CD4-positive, alpha-beta T cell treated with Interleukin-6 at 100 ng/mL for 8 hours (primary cell): ENCODE measurements at places on chromosomes 13 and 19.

DNA sequence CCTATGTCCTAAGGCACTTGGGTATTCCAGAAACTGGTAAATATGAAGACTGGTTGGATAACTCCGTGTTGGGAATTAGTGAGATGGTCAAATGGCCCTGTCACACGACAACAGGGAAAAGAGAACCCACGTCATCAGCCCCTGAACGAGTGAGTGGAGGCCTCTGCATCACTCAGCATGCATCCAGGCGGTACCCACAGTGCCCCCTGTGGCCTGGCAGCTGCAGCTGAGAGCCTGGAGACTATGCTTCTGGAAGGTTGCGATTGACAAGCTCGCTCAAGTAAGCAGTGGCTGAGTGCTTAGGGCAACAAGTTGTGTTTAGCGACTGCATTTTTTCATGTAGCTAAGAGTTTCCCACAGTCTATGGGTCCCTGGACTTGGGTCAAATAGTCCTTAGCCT, 55.9 kb downstream of the COL4A2 start:
- no peak for DNase-seq

GRCh38 chr13:34577051-34577450, 365.0 kb upstream of the NBEA start:
- no peak for DNase-seq

DNA sequence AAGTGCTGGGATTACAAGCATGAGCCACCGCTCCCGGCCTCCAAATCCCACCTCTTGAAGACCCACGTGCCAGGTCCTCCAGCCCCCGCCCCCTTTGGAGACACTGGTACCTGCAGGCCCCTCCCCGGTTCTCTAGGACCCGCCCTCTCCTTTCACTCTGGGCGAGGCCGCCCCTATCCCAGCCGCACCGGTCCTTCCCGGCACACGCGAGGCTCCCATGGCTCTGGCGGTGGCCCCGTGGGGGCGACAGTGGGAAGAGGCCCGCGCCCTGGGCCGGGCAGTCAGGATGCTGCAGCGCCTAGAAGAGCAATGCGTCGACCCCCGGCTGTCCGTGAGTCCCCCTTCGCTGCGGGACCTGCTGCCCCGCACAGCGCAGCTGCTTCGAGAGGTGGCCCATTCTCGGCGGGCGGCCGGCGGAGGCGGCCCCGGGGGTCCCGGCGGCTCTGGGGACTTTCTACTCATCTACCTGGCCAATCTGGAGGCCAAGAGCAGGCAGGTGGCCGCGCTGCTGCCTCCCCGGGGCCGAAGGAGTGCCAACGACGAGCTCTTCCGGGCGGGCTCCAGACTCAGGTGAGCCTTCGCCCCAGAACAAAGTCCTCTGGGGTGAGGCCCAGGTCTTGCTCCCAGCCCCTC, at the start of gene CBLC:
TSS of gene CBLC (plus strand) at position 176 of the 633 bp plus-strand sequence. CDS start at position 218, 42 bp downstream.
- no peak for DNase-seq

DNA sequence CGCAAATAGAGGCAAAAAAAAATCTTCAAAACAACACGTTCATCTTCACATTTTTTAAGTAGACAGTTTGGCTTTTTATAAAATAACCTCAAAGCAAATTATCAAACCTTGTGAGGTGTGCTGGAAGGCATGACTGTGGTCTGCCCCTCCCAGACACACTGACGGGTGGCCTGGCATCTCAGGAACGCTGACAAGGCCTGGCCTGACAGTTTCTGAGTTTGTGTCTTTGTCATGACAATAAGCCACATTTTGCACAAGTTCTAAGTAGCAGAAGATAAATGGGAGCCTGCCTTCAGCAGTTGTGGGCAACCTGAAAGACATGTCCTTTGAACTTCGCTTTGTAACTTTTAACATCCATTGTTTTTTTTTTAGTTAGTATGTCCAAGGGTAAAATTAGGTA, 38.5 kb downstream of the SOX21 start:
- DNase-seq = no peak

GRCh38 chr19:58183817-58184215, 955 bp downstream of the ZNF274 start:
- peak; percentile 40 for DNase-seq

GRCh38 chr13:44278166-44278565, 95.5 kb upstream of the SERP2 start:
- DNase-seq = peak; percentile 25

GRCh38 chr19:33699754-33700407, 78.1 kb downstream of the CHST8 start:
- no peak for DNase-seq

GRCh38 chr13:98632961-98633360, 56.1 kb upstream of the STK24 start:
- DNase-seq = no peak

- DNase-seq = no peak
These were observed 5.3 kb downstream of the ZIC5 start for GRCh38 chr13:99966064-99966805.

DNA sequence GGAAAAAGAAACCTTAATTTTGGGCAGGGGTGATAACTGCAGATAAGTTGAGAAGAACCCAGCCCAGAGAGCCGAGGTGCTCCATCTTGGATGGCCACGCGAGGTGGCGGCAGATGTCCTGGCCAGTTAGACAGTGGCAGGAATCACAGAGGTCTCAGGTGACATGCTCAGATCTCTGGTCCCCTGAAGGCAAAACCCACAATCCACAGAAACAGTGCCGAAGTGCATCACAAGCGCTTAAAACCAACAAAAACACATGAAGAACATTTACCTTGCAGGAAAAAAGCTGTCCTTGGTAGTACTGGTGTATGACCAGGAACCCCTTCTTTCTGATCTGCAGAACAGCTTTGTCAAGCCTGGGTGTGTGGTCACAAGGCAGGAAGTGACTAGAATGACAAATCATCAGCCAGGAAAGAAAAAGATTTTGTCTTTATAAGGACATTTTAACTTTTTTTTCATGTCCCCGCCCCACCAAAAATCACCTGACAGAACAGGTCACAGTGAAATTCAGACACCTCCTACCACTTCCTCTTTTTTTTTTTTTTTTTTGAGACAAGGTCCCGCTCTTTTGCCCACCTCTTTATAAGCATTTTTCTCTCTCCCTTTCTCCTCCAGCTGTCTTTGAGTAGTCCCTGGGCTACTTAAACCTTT, at the start of gene LCP1:
TSS of gene LCP1 (minus strand) at position 338 of the 651 bp plus-strand sequence. CDS start 22,515 bp downstream, outside the sequence.
- DNase-seq = peak; percentile 90

DNA sequence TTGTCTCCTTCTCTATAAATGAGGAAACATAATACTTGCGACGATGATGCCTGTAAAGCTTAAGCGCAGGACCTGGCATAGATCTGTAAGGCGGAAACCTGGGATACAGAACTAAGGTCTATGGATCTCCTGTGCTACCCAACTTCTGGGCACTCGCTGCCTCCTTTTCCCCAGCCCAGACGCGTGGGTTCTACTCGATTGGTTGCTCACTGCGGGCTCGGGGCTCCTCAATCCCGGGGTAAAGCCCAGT, 615 bp upstream of the PSMC4 start:
- DNase-seq = no peak

GRCh38 chr19:10388957-10389356, 8.6 kb upstream of the TYK2 start:
- peak; percentile 76 for DNase-seq

GRCh38 chr13:72545030-72545719, 182.3 kb downstream of the MZT1 start:
- DNase-seq = no peak

DNA sequence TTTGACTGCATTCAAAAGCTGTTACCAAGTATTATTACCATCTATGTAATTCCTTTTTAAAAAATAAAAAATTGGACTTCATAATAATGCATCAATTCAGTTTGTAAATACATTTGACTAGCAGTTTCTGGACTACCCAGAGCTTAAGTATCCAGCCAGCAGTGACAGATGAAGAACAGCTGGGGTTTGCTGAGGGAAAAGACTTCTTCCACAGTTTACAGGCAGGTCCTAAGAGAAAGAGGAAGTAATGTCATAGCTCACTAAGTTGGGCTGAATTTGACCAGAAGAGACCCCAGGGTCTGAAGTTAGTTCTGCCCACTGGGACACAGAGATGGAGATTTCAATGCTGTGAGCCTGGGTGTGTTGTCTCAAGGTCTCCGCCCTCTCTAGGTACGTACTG, 96.4 kb downstream of the MBNL2 start:
- DNase-seq = no peak

DNA sequence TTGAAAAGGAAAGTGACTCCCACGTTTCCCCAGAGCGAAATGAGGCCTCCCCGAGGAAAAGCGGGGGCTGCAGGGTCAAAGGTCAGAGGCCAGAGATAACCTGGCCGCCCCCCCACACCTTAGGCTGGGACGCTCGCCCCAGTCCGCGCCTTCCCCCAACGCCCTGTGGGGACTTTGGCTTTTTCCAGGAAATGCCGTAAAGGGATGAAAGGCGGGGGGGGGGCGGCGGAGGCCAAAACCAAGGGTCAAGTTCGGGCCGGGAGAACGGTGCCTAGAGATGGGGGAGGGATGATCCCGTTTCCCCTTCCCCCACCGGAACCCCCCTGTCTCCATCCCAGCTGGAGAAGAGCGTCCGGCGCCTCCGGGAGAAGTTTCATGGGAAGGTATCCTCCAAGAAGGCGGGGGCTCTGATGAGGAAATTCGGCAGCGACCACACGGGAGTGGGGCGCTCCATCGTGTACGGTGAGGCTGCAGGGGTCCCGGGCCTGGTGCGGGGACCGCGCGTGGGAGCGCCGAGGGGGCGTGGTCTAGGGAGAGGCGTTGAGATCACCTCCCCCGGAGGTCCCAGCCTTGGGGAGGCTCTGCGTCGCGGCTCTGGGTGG, 575 bp downstream of the SHFL start:
- DNase-seq = no peak

GRCh38 chr19:6532244-6532999, 1.6 kb downstream of the TNFSF9 start:
- no peak for DNase-seq

- DNase-seq = no peak
These were observed 33.0 kb downstream of the XPO4 start for GRCh38 chr13:20869540-20869939.

- DNase-seq = no peak
These were observed 17.0 kb upstream of the TMEM255B start for GRCh38 chr13:113742000-113742441.

- DNase-seq = no peak
These were observed 260.4 kb downstream of the NALCN start for GRCh38 chr13:101155920-101156319.

- no peak for DNase-seq
These were observed 12.2 kb upstream of the JSRP1 start for GRCh38 chr19:2268480-2268830.

GRCh38 chr19:11247391-11247790, 8.0 kb downstream of the ANGPTL8 start:
- DNase-seq = no peak

GRCh38 chr13:114089341-114089740, 43.1 kb downstream of the RASA3 start:
- no peak for DNase-seq

DNA sequence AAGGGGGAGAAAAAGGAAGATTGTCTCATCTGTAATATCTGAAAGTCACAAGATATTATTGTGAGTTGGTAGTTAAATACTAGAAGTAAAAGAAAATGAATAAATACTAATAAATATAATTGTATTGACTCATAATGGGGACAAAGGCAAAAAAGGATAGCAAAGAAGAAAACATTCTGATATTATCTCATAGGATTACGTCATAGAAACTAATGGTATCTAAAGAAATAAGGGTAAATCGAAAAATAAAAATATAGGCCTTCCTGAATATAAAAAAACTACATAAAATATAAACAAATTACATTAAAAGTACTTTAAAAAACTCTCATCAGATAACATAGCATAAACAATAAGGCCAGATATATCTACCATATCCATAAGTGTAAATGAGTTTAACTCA, 38.6 kb upstream of the TDRD3 start:
- no peak for DNase-seq

- no peak for DNase-seq
These were observed 1118.5 kb downstream of the PCDH9 start for GRCh38 chr13:66111628-66112027.

DNA sequence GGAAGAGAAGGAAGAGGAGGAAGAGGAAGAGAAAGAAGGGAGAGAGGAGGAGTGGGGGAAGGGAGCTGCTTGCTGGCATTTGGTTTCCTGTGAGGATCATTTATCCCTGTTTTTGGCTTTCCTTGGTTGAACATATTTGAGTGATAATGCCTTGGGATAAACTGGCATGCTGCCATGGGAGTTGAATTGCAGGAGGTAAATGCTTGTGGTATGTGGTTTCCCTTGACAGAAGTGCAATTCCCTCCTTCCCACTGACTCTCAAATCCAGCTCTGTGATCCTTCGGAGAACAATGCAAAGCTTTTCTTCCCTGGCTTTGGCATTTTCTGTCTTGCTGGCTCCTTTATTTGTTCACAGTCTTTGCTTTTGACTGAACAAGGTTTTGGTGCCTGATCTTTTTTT, 27.2 kb upstream of the CBY2 start:
- no peak for DNase-seq

GRCh38 chr13:108902405-108903155, 273.2 kb downstream of the MYO16 start:
- no peak for DNase-seq

DNA sequence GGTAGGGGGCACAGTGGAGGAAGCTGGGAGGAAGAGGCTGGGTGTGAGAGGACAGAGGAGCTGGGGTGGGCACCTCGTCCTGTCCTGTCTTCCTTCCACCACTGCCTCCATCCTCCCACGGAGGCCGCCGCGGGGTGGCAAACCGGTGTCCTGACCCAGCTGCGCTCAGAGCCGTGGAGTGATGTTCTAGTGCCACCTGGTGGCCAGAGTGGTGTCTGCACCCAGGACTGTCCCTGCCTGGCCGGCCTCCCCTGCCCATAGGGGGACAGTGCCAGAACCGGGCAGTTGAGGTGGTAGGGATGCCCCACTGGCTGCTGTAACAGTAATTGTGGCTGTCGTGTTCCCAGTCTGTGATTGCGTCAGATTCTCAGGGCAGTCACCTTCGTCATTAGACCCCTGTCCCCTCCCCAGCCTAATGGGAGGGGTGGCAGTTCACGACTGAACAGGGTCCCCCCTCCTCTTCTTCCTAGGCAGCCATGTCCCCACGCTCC, 11.1 kb upstream of the ARRDC2 start:
- peak; percentile 83 for DNase-seq

GRCh38 chr19:12828494-12828893, 5.9 kb downstream of the RTBDN start:
- no peak for DNase-seq

GRCh38 chr13:30016398-30016797, 166.0 kb upstream of the UBL3 start:
- no peak for DNase-seq

DNA sequence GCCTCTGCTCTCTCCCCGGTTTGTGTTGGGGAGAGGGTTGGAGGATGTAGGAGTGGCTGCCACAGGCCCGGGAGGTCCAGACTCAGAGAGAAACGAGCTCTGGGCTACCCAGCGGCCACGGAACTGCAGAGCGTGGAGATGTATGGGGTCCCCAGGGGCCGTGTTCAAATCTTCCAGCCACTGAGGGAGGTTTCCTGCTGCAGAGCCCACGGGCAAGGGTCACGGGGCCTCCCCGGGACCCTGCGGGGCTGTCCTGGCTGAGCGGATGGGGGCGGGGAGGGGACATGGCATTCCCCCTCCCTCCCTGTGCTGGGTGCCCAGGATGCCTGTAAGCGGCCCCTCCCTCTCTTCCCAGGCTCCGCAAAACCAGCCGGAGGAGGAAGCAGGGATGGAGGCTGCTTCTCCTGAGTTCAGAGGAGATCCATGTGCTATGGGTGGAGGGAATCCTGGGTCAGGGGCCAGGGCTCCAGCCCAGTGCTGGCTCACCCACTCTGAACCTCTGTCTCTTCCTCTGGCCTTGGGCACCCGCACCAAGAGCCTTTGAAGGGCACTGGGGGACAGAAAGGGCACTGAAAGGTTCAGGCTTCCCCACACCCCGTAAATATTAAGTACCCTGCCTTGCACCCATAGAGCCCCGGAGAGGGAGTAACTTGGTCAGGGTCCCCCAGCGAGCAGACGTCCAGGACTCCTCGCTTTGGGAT, 22.6 kb downstream of the SMIM24 start:
- DNase-seq = no peak

- no peak for DNase-seq
These were observed 149.8 kb downstream of the DLEU7 start for GRCh38 chr13:50693727-50694126.
